ENCODE measurements at places on chromosomes 4 and X. TPM values are rescaled to one million over a fixed set of nuclear protein-coding genes. Genes with fewer than 3 reads are reported as not detected.

The USP17L12 gene
- not detected for total RNA-seq

The SMIM10L2A gene
- 3.8 TPM for total RNA-seq

GRCh38 chr4:162154862-162155540 is 8.8 kb downstream of the FSTL5 start:
- DNase-seq: no peak

GRCh38 chrX:4322916-4323315 is 609.5 kb upstream of the PRKX start:
- no peak for DNase-seq

DNA sequence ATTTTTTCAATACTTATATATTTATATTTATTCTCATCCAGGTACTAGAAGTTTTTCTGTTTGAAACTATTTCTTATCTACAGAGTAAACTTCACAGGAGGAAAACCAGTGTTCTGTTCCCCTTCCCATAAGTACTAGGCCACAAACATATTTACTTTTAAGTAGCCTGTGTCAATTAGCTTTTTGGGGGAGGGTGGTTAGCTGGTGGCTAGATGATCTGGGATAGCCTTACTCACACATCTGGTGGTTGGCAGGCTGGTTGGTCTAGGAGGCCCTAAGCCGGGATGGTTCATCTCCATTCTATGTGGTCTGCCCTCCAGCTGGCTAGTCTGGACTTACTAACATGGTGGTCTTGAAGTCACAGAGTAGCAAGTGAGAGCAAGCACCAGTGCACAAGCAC is 6.2 kb downstream of the JADE3 start:
- DNase-seq: no peak

- DNase-seq: no peak
Observed at GRCh38 chr4:184596617-184597185, 52.5 kb downstream of the CASP3 start.

DNA sequence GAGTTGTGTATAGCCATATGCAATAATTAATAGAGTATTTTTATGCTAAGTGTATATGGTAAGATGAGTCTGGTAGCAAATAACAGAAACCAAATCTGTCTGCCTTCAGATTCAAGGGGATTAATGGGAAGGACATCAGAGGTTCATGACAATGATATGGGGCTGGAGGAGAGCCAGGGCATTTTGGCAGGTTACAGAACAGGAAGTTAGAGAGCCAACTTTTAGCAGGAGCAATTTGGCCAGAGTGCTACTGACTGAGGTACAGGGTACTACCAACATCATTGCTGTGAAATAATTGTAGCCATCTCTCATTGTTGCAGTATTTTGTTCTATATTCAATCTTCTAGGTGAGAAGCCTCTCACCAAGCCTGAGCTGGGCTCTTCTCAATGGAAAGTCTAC is 210.9 kb upstream of the FAM47A start:
- DNase-seq: no peak

DNA sequence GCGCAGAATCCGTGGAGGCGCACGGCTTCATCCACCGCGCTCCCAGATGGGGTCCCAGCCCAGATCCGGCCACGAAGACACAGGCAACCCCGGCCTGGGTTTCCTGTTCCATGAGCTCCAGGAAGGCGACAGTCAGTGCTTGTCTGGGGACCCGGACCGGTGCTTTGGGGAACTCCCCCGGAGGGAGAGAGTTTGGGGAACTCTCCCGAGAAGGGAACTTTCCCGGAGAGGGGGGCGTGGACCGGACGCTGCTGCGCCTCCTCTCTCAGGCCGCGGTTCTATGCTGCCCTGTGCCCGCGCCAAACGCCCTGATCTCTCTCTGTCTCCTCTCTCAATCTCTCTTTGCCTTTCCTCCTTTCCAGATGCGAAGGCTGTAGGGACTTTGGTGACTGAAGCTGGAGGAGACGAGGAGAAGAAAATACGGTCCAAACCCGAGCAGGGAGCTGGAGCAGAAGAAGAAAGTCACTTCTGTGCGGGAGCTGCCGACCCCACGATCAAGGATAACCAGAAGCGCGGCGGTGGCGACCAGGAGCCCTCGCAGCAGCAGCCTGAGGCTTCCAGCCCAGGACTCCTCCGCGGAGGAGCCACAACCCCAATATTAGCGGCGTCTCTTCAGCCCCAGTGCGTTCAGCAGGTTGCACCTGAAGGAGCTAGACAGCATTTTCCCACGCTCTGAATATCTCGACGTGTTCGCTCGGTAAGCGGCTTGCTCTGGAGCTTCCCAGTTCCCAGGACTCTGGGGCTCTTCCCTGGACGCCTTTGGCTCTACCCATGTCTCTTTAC is 47.6 kb upstream of the NKAP start:
- DNase-seq: no peak

The MBNL3 gene
- total RNA-seq: 3.0 TPM

GRCh38 chrX:42021058-42021457 is 97.7 kb upstream of the CASK start:
- DNase-seq: no peak

The IGBP1 gene
- total RNA-seq: 54.7 TPM

DNA sequence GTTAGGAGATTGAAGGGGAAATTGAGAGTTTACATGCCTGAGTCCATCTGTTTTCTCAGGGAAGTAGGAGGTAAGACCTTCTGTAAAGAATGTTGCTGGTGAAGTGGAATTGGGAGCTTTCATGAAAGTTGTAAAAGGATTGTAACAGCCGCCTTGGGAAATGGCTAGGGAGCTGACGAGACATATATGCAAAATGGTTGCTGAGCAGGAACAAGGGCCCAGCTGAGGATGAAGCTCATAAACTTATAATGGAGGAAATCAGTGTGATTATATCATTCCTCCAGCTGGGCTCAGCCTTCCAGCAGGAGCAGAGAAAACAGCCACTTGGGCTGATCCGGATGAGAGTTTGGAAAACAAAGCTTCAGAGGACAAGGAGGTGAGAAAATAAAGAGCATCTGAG is 208.7 kb downstream of the MAPK10 start:
- no peak for DNase-seq

- no peak for DNase-seq
Observed at GRCh38 chr4:123874063-123874462, 477.5 kb downstream of the SPRY1 start.

The ARMCX2 gene
- 37.5 TPM for total RNA-seq

The EVC2 gene
- total RNA-seq: 14.7 TPM

The ITIH6 gene
- total RNA-seq: not detected

All from kidney epithelial cell (primary cell).